ENCODE measurements at places on chromosomes 7 and 10.

DNA sequence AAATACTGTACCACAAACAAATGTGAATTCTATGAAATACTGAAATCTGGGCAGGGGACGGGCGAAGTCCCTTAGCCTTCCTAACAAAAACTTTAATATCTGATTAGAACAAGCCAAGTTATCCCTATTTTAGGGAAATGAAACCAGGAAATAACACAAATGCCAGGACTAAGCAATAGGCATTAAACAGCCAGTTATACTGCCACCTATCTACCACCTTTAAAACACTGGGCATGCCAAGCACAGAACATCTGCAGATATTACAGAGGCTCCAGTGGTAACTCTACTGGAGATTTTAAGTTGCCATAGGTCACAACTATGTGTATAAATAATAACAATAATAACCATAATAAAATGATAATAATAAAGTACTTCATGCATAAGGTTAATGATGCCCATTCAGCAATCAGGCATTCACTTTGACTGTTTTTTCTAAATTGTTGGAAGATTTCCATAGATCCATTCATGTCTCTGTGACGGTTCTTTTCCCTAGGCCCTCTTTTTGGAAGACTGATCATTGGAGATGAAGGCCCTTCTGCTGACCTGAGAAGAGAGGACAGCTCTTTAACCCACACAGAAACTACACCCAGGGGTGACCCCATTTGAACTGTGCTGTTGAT lies 195.7 kb downstream of the CACNA2D1 start:
- DNase-seq = no peak

DNA sequence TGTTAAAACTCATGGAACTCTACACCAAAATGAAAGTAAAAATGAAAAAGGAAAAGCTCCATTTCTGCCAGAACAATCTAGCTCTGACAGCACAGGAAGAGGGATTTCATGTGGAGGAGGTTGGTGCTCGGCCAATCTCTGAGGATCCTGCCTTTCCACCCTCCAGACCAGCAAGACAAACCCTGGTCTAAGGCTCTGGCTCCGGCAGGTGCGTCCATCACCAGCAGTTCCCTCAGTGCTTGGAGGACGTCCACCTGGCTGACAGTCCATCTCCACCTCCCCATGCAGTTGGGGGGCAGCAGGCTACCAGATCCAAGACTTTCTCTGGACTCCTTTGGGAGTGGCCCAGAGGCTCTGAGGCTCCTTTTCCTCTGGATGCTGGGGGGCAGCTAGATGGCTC lies 25.0 kb upstream of the LOXL4 start:
- DNase-seq = no peak

- no peak for DNase-seq
These were observed 650.5 kb downstream of the SORCS3 start for GRCh38 chr10:105291571-105291970.

GRCh38 chr7:102306916-102307677 lies 20.4 kb downstream of the SH2B2 start:
- peak; percentile 49 for DNase-seq

DNA sequence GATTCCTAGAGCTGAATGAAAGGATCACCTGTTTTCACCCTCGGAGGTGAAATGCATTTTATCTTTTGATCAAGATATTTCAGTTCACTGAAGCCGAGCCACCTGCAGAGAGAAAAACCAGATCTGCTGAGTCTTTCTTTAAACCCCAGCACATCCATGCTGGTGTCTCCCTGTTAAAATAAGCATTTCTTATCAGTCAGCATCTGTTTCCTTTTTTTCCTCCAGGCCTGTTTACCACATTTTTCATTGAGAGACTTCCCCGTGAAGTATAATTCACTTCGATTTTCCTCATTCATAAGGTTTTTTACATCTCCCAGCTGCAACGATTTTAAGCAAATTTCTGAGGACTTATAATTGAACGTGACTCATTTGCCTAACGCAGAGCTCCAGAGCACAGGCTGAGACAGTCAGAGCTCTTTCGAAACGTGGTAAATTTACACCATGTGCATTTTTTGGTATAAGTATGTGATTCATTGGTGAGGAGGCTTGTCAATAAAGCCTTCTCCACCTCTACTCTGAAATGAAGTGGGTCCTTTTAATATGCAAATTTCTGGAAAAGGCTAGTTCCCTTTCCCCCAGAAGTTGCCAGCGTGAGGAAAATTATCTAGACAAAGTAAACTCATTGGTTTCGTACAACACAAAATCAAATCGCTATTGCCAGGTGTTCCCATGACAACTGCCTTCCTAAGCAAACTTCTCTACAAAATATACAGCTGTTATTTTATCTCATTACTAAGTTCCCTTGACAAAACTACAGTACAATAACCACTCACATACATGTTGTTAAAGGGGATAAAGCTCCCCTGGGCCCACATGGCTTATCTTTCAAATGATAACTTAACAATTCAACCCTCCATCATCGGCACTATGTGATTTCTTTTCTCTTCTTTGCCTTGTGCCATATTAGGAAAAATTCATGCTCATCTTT lies 374.8 kb upstream of the AKR1E2 start:
- no peak for DNase-seq

GRCh38 chr7:29189743-29190201 lies 4.8 kb upstream of the CHN2 start:
- peak; percentile 66 for DNase-seq

DNA sequence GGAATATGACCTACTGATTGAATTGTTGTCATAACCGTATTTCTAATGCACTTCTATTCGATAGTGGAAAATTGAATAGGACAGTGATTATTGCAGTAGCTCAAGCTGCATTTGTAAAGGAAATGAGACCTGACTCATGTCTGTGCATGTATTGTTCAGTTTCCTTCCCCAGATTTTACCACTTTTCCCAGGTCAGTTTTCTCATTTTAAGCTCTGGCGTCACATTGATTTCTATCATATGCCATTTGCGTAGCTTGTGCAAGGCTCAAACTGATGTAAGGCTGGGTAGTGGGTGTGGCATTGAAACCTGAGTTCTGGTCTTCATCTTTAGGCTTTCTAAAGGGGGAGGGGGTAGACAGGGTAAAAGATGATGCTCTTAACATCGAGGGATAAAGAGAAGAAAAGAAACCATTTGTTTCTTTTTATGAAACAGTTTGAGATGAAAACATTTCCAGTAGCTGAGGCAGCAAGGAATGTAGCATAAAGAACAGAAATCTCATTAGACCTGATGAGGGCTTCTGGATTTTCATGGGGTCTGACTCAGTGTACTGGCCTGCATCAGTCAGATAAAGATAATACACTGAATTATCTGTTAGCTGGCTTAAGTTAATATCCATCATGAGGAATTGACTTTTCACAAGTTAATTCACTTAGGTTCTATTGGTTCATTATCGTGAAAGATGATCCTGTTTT lies 182.3 kb upstream of the CDCA7L start:
- DNase-seq = no peak

DNA sequence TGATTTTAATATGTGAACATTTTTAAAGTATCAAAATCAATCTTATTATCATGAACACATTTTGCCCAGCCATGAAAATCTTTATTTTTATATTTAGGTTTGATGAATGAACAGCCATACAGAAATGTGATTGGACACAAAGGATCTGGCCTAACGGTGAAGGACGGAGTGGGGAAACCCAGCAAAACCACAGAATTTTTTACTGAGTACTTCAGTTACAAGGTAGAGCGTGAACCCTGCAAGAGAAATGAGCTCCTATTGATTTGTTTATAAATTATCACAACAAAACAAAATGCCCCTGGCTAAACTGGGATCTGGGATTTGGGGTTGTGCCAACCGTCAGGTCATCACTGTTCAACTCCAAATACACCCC lies 118.8 kb downstream of the JAZF1 start:
- no peak for DNase-seq

DNA sequence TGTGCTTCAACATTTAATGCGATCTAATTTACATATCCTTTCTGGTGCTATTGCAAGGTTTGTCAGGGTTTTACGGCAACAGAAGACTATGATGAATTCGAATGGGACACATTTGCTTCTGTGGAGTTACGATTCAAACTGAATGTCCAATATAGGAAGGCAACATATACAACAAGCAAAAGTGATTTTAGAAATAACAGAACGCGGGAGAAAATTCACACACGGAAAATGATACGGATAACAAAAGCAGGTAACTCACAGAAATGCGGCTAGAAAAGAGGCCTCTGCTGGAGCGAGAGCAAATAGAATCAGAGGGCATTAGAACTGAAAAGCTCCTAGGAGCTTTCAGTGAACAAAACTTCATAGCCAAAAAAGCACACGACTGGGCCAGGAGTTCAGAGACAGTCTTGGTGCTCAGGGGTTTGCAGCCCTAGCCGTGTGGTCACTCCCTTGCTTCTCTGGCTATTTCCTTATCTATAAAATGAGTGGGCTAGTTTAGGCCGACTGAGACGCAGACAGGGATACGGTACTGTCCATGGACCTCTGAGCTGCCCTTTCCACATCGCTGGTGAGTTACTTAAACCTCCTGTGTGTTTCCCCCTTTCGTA lies 557 bp upstream of the TAX1BP1 start:
- no peak for DNase-seq

GRCh38 chr7:142745745-142746144 lies 3.5 kb upstream of the PRSS1 start:
- no peak for DNase-seq

DNA sequence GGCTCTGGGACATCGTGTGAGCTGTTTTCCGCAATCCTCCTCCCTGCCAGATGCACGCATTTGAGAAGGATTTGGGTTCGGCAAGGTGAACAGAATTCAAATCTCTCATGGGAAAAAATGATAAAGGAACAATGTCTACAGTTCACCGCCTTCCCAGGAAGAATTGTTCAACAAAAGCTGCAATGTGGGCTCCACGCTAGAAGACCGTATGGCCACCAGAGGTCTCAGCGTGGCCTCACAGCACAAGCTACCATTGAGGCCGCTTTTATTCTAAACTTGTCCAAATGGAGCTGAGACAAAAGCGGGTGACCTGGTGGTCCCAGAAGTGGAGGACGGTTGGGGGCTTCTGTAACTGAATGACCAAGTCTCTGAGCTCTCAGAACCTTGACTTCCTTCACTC lies 733.1 kb downstream of the PARD3 start:
- DNase-seq = no peak

DNA sequence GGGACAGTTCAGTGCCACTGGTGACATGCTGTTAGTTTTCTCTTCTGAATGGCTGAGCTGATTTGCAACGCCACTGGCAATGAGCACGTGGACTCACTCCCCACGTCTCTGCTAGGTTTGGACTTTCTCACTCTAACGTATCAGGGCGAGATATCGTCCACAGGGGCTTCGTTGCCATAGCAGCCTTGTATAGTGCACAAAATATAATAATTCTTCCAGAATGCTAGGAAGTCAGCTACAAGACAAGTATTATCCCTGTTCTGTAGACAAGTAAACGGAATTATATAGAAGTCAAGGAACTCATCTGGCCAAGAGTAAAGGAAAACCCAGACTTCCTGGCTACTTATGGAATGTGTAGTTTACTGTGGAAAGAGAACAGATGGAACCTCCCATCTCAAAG lies 226.8 kb downstream of the ARHGAP21 start:
- no peak for DNase-seq

GRCh38 chr10:75935650-75936400 lies 504.4 kb downstream of the LRMDA start:
- DNase-seq = no peak

- DNase-seq = no peak
These were observed 276.5 kb upstream of the SMIM30 start for GRCh38 chr7:113394856-113395255.

GRCh38 chr7:90579181-90579688 lies 16.9 kb upstream of the CDK14 start:
- no peak for DNase-seq

DNA sequence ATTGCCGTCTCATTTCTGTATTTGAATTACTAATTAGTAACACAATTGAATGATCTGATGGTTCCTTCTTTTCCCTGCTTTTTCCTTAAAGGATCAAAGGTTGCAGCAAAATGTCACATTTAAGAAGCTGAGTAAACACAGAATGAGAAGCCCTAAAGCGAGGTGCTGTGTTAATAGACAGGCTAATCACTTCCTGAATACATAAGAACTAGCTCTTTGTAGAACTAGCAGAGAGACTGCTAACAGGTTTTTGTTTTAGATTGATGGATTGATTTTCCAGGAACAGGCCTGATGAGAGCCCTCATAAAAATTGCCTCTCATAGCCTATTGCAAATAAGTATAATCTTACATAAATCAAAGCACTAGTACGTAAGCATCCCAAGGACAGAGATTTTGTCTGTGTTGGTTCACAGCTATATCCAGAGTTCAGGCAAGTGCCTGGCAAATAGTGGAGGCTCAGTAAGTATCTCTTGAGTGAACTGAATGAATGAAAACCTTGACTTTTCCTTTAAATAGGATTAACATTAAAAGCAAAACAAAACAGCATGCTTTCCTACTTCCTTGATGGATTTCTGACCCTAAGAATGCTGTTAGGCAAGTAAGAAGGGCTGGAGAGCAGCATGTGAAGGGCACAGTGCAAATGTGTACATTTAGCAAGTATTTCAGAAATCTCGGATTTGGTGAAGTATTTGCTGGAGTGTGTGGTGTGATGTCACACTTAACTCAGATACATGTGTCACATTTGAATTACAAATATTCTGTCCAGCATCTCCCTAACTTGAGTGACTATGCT lies 3.3 kb downstream of the TMEM229A start:
- no peak for DNase-seq

GRCh38 chr7:35755711-35756110 lies 45.1 kb upstream of the SEPTIN7 start:
- no peak for DNase-seq

- DNase-seq = no peak
These were observed 44.5 kb downstream of the ZWINT start for GRCh38 chr10:56316603-56317002.

GRCh38 chr7:88546808-88547207 lies 212.7 kb upstream of the ZNF804B start:
- peak; percentile 16 for DNase-seq

DNA sequence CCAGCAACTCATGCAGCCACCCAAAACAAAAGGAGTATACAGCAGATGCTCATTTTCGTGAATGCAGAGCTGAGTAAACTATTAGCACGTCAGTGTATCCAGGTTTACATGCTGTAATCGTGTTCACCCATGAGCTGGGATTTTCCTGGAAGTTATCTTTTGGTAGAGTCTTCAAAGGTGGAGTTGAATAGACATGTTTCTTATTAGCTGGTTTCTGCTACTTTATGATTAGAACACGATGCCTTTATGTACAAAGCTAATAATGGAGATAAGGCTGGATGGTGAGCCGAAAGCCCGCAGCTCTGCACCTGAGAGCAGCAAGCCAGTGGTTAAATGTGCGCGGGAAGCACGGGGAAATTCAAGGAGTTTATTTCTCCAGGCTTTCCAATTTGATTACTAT lies 123.8 kb downstream of the ADARB2 start:
- no peak for DNase-seq

- DNase-seq = no peak
These were observed 187.6 kb upstream of the KLF14 start for GRCh38 chr7:130921391-130922180.

DNA sequence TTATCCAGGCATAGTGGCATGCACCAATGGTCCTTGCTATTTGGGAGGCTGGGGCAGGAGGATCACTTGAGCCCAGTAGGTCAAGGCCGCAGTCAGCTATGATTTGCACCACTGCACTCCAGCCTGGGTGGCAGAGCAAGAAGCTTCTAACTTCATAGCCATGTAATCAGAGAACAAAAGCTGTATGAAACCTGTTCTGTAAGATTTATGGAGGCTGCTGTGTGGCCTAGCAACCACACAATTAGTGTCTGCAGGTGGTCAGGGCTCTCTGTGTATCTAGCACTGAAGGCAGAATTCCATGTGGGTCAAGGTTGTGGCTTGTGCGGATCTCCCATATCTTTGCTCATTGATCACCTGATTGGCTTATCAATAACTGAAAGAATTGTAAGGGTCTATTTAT lies 221.5 kb upstream of the FOXK1 start:
- DNase-seq = no peak
